ENCODE measurements at places on chromosomes 6 and 20.

- peak; percentile 75 for DNase-seq
Measured at GRCh38 chr6:42696526-42697267, 25.7 kb downstream of the PRPH2 start.

DNA sequence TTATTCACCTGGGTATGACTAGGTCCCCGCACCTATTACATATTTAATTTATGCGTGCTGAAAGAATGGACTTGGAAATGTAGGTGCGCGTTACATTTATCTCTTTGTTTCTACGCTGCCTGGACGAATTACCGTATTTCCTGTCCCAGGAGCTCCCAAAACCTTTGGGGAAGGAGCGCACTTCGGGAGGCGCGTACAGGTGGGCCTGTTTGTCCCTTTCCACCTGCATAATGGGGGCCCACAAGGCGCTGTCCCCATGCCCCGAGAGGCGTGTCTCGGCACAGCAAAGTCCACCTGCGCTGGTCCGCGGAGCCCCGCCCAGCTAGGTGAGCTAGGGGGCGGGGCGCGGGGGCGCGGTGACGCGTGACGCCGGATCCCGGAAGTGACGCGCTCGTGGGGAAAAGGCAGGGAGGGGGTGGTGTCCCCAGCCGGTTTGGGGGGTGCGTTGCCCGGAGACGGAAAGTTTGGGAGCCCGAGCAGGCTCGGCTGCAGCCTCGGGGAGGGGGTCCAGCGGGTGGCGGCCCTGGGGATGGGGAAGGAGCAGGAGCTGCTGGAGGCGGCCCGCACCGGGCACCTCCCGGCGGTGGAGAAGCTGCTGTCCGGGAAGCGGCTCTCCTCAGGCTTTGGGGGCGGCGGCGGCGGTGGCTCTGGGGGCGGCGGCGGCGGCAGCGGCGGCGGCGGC, at the start of gene ANKS1A:
Gene ANKS1A (plus strand): TSS at position 382 of the 682 bp plus-strand sequence. CDS start 148 bp downstream, at position 530.
- peak; percentile 52 for DNase-seq

- peak; percentile 2 for DNase-seq
Measured at GRCh38 chr6:6057442-6058053, 50.8 kb upstream of the NRN1 start.

- no peak for DNase-seq
Measured at GRCh38 chr6:31568537-31568961, 3.5 kb upstream of the LTA start.

GRCh38 chr6:79408256-79408974, 128.8 kb downstream of the LCA5 start:
- DNase-seq, result no peak

DNA sequence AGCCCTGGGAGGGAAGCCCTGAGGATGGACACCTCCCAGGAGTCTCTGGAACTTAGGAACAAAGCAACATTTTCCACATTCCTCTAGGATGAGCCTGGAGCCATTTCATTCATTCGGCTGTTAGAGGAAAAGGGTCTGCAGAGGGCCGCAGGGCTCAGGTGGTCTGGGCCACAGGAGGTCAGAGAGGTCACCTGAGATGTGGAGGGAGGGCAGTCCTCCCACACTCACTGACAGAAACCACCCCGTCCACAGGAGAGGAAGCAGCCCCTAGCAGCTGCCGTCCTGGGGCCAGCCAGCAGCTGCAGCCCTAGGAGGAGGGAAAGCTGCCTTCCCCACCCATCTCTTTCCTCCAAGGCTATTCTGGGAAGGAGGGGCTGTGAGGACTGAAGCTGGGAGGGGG, 207.0 kb downstream of the CDC5L start:
- DNase-seq, result no peak

GRCh38 chr6:44341095-44341890, 1.2 kb upstream of the SPATS1 start:
- no peak for DNase-seq

- DNase-seq, result peak; percentile 90
Measured at GRCh38 chr6:26205625-26206574, 118.7 kb downstream of the HFE start.

GRCh38 chr6:149333266-149333620, 15.7 kb downstream of the TAB2 start:
- no peak for DNase-seq

GRCh38 chr6:11514672-11515071, 22.9 kb upstream of the TMEM170B start:
- DNase-seq, result no peak

GRCh38 chr20:31849306-31849930, 4.0 kb upstream of the FOXS1 start:
- DNase-seq, result no peak

- DNase-seq, result no peak
Measured at GRCh38 chr20:52179331-52180179, 12.0 kb downstream of the ZFP64 start.

- DNase-seq, result peak; percentile 38
Measured at GRCh38 chr20:48329676-48330664, 497.8 kb downstream of the PREX1 start.

DNA sequence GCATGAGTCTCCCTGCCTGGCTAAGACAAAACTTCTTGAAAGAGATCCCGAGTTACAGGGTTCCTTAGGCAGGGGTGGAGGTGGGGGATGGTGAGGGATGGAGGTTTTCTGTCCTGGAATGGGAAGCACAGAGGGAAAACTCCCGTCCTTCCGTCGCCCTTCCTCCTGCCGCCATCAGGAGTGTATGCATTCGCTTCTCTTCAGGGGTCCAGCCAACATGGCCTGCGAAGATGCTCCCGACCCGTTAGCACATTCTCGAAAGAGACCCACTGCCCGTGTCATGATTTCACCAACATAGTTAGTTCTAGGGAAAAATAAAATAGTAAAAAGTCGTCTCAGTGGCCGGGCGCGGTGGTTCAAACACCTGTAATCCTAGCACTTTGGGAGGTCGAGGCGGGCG, 37.1 kb downstream of the KIF25 start:
- no peak for DNase-seq

DNA sequence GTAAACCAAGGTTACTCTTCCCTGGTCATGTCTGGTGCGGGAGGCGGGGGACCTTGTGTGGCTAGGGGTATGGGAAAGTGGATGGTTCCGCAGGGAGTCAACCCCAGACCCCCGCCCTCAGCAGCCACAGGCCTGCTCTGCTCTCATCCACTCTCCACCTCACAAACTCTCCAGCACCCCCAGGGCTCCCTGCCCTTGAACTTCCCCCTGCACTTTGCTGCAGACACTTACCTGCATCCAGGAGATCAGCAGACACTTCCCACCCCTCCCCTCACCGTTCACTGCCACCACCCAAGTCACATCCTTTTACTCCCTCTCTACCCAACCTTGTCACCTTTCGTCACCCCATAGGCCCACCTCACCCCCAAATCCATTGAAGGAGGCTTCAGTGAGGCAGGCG, 3.9 kb upstream of the RAET1L start:
- no peak for DNase-seq

DNA sequence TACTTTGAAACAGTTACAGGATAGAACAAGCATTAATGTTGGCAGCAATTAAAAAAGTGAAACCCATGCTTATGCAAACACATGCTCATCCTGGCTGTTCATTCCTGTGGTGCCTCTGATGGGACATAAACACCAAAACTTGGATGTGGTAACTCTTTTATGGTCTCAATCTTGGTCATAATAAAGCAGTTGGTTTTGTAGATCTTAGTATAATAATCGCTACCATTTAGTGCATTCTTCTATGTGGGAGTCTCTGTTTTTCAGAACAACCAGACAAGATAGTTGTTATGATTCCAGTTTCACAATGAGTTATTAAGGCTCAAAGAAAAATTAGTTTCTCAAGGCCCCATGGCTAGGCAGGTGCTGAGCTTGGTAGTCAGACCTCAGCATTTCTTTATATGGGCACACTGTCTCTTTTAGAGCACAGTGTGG, 184.0 kb downstream of the UTRN start:
- peak; percentile 63 for DNase-seq

DNA sequence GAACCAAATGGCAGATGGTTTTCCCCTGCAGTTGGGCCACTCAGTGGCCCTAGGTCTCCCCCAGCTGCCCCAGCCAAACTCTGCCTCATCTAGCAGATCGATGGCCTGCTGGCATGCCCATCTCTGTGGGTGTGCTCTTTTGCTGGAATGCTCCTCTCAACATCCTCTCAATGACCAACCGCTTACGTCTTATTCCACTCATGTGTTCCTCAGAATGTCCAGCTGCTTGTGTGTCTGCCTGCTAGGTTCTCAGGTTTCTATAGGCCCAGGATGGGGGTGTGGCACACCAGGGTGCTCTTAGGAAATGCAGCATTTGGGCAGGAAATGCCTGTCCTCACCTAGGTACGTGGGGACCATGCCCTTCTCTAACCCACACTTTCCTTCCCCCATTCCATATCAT, 509.9 kb upstream of the SYNCRIP start:
- no peak for DNase-seq

- no peak for DNase-seq
Measured at GRCh38 chr6:15252195-15252594, 6.3 kb downstream of the JARID2 start.

- no peak for DNase-seq
Measured at GRCh38 chr6:112176175-112176574, 78.2 kb downstream of the LAMA4 start.

DNA sequence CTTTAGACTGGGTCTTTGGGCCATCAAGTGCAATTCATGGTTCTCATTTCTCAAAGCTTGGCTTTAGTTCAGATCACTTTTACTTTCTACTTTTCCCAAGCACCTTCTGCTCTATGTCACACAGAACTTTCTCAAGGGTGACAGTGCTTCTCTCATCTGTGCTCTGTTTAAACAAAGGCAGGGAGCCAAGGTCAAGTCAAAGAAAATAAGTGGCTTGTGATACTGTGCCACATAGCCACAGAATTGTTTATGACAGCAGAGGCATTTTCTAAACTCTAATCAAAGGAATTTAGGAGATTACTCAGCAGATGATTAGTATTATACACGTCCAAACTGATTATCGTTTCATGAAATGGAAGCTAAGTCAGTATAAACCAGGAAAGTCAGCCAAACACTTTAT, 348.0 kb downstream of the HDGFL1 start:
- peak; percentile 59 for DNase-seq

- no peak for DNase-seq
Measured at GRCh38 chr20:24952376-24953208, 3.5 kb downstream of the CST7 start.

DNA sequence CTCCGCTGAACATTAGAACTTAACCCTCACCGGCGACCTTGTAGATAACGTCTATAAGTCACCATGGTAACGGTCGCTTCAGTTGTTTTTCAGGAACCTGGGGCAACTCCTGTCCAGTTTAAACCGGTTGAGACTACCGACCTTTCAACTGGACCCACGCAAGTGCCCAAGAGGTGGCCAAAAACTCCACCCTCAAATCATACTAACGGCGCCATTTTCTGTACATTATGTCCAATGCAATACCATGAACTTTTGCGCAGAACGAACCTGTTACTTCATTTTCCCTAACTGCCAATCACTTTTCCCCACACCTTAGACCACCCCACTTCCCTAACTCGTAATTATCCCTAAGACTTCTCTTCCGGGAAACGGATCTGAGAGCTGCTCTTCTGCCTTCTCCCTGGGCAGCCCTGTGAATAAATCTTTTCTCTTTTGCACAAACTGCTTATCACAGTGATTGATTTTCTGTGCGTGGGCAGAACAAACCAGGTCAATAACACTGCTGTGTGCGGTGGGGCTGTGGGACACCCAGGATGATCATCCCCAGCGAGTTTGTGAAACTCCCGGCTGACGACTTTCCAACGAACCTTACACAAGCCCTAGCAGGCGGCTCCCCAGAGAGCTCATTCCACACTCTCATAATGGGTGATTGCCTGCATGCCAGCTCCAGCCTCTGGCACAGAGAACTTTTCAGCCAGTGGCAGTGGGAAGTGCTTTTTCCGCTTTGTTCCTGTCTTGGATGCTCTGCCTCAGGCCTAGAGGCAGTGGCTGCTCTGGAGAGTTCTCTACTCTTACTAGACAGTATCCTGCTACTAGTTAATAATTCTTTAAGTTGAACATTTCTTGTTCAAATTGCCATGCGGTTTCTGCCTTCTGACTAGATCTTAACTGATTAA, 28.6 kb downstream of the GPX5 start:
- DNase-seq, result no peak

DNA sequence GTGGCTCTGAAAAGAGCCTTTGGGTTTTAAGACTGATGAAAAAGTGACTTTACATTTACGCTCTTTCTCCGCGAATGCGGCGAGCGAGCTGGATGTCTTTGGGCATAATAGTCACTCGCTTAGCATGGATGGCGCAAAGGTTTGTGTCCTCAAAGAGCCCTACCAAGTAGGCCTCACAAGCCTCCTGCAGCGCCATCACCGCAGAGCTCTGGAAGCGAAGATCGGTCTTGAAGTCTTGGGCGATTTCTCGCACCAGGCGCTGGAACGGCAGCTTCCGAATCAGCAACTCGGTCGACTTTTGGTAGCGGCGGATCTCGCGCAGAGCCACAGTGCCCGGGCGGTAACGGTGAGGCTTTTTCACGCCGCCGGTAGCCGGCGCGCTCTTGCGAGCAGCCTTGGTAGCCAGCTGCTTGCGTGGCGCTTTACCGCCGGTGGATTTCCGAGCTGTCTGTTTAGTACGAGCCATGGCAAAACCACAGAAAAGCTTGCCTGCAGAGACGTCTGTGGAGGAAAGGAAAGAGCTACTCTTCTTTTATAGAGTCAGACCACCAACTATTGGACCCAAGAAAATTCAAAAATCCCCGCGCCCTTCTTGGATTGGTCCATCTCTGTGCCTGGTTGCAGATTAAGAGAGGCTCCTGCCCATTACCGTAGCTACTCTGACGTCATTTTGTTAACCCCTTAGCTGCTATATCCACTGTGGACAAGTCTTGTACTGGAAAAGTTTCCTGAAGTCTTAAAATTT, 55.5 kb upstream of the HFE start:
- peak; percentile 97 for DNase-seq

DNA sequence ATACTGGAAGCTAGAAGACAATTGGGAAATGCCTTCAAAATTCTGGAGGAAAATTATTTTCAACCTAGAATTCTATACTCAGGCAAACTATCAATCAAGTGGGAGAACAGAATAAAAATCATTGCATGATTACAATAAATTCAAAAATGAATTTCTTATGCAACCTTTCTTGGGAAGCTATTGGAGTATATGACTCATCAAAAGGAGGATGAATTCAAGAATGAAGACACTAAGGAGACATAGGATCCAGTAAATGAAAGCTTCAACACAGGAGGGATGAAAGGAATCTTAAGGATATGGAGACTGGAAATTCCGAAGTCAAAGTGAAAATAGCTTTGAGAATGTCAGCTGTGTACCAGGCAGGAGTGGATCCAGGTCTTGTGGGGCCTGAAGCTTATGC, 12.6 kb upstream of the UBR2 start:
- DNase-seq, result peak; percentile 42

GRCh38 chr6:87656857-87657256, 45.2 kb downstream of the AKIRIN2 start:
- DNase-seq, result peak; percentile 16

GRCh38 chr6:152874846-152875568, 107.8 kb downstream of the FBXO5 start:
- no peak for DNase-seq

DNA sequence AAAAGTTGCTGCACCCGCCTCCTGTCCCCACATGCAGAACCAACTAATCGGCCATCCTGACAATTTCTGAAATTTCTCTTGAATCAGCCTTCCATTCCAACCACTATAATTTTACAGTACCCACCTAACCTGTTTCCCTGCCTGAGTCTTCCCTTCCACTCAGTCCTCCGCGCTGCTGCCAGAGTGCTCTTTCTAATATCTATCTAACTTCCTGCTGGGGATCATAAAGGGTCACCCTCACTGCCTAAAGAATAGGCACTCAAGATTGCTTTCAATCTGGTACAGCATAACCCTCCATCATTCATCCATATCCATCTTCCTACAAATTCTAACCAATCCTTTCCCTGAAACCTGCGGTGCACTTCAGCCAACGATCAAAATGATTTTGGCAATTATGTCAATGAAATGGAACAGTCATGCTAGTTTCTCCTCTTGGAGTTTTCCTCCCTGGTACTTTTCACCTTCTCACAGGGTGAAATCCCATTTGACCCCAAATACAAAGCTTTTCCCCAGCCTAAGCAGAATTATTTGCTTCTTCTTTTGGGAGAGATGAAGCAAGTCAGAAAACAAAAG, 117.5 kb upstream of the BEND6 start:
- no peak for DNase-seq

All from EH (cell line).